ENCODE measurements at places on chromosomes 12 and 14.
A peak's percentile ranks its signal among the peaks of the same experiment; 100 is the strongest.

DNA sequence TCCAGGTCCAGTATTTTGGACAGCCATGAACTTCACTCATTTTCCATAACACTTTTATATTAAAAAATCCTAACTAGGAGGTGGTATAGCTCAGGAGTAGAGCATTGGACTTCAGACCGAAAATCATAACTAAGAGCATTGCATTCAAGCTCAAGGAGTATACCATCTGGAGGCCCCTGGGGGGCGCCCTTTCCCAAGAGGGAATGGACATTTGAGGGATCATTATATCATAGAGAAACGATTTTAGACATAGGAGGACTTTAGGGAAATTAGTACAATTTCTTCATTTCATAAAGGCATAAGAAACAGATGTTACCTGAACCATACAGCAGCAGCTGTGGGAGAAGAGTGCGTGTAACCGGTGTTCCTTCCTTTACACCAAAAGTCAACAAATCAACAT, 5.2 kb upstream of the ATG14 start:
- DNase-seq = no peak

DNA sequence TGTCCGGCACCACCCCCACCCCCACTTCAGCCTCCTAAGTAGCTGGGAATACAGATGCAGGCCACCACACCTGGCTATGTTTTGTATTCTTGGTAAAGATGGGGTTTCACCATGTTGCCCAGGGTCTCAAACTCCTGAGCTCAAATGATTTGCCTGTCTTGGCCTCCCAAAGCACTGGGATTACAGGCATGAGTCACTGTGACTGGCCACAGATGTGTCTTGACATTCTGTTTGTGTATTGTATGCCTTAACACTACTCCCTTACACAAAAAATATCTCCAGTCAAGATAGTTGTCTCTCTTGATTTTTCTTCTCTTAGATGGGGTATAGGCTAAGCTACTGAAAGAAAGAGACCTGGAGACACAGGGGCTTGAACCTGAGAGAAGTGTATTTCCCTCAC, 17.6 kb downstream of the CLEC14A start:
- DNase-seq = no peak

DNA sequence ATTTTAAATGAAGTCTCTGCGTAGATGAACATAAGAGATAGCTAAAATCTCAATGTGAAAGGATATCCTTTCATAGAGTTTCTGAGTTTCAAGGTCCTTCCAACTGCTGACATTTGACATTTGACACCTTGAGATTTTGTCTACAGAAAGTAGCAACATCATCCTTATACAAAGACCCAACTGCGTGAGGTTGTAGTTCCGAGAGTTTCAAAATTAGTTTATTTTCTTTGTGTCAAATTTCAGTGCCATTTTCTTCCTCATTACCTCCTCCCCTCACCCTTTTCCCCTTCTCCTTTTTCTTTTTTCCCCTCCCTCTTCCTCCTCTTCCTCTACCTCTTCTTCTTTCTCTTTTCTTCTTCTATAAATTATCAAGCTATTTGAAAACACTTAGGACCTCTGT, 26.9 kb upstream of the BATF start:
- DNase-seq = no peak

DNA sequence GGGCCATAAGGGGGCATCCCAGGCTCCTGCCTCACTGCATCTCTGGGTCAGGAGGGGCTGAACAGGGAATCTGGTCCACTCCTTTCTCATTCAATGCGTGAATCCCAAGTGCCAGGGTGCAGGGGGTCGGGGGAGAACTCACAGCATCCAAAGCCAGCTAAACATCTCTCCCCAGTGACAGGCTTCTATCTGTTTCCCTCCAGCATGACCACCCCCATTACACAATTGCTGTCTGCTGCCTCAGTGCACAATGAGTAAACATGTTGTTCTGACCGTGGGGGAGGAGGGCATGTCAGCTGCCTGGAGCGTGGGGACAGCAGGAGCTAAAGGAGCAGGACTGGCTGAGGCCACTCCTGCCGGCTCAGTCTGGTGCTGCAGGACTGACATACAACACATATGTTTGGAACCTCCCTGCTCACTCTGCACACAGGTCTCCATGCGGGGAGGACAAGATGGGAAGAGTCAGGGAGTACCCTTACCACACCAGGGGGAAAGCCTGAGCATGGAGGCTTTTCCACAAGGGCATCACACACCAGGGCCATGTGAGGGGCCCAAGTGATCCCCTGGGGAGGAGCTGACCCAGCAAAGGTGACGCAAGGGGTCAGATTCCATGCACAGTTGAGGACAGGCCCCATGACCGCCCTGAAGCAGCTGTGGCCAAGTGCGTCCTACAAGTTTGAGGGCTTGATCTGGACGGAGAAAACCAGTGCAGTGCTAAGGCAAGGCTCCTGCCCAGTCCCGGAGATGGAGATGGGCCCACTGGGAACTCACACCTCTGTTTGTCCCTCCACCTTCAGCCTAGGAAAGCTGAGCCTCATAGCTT, 1.4 kb downstream of the TNS2 start:
- DNase-seq = peak; percentile 76

DNA sequence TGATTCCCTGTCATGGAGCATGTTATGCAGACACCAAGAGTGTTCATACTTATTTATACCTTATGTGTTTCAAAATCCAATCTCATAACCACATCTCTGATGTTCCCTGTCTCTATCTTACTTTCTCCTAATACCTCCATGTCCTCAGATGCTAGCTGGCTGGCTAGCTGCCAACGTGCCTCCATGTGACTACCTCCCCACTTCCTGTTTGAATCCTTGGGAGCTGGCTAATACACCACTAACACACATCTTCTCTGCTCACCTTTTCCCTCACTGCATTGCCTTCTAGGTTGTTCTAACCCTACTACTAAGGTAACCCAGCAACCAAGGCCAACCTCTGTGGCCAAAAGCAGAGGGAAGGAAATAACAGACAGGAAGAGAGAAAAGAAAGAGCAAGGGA, 27.3 kb downstream of the TTC5 start:
- DNase-seq = no peak

DNA sequence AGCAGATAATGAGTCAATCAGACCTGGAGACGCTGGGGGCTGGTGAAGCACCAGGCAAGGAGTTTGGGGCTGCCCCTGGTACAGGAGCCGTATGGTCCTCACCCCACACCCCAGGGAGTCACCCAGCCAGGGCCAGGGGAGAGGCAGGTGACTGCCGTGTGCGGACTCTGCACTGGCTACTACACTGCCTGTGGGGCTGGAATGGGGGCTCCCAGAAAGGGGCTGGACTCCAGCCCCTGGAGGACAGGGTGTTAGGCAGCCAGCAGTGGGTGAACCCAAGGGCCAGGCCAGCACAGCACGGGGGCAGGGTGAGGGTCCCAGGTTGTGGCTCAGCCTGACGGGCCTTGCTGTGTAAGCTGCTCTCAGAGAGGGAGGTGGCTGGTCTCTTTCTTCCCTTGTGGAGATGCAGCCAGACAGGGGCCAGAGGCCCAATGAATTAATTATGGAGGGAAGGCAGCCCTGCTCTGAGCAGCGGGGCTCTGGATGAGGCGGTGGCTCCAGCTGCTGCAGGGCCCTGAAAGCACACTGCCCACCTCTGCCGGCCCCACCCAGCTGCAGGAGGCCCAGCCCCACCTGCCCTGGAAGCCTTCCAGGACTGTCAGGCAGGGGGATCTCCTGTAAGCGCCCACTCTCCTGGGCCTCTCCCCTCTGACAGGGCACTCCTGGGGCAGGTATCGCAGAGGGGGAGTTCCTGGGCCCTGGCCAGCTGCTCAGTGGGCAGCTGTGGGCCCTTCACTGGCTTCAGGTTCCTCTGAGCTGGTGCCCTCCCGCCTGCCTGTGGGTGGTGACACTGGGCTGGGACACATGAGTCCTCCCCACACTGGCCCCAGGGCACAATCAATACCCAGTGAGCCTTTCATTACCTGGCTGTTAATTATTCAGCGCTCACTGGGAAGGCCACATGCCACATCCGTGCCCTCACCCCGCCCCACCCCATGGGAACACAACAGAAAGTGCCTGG, 142.5 kb upstream of the C14orf180 start:
- DNase-seq = no peak

DNA sequence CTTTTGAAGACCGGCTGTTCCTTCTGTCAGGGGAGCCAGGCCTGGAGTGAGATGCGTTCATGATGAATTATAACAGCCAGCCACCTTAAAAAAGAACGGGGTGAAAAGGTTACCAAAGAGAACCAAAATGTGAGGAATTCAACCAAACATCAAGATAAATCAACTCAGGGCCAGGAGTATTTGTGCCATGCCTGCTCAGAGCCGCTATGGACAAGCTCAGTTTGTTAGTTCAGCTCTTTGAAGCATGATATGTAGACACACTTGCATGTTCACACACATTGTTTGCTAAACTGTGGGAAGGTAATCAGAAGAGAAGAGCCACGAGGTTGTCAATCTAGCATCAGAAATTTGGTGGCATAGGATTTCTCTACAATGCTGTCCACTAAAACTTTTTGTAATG, 367.4 kb upstream of the TBX3 start:
- DNase-seq = no peak

DNA sequence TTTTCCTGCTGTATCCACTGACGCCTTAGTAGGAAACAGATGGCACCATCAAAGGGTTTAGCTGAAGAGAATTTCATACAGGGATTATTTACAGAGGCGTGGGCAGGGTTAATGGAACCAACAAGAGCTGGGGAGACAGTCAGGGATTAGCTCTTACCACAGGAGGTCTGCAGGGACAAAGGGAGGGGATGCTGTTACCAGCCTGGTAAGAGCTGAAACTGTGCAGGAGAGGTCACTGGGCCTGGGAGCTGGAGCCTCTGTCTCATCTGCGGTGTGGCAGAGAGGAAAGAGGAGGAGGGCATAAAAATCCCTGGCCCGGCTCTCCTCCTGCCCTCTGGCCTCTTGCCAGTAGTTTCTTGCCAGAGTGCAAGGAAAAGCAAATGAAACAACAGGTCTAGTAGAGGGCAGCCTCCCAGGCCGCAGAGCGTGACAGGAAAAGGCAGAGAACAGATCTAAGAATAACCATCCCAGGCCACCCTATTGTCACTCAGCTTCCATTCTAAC, 18.9 kb upstream of the POC1B start:
- DNase-seq = no peak

DNA sequence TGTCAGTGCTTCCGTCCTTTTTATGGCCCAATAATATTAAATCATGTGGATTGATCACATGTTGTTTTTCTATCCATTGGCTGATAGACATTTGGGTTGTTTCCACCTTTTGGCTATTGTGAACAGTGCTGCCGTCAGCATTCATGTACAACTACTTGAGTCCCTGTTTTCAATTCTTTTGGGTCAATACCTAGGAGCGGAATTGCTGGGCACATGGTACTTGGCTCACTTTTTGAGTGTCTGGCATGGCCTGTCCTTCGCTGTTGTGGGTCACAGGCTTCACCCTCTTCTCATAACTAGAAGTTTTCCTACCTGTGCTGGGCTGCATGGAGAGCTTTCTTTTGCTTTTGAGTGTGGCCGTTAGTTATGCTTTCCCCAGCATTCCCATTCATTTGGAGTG, 72.7 kb downstream of the DNAH10 start:
- DNase-seq = no peak

DNA sequence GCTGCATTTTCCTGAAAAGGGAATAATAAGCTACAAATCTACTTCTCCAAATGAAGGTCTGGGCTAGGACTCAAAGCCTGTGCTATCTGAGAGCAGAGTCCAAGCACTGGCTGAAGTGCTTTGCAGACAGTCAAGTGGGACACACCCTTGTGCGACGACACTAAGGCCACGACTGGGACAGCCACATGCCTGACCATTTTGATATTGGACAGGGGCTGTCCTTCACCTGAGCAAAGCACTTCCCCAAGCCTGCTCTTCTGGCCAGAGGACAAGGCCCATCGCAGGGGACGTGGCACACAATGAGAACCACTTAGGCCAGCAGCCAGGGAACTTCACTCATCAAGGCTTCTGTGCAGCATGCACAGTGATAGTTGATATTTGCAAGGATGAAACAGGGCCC, 71.4 kb downstream of the RBM19 start:
- DNase-seq = no peak

GRCh38 chr12:96219700-96220206, 25.6 kb downstream of the ELK3 start:
- DNase-seq = no peak

DNA sequence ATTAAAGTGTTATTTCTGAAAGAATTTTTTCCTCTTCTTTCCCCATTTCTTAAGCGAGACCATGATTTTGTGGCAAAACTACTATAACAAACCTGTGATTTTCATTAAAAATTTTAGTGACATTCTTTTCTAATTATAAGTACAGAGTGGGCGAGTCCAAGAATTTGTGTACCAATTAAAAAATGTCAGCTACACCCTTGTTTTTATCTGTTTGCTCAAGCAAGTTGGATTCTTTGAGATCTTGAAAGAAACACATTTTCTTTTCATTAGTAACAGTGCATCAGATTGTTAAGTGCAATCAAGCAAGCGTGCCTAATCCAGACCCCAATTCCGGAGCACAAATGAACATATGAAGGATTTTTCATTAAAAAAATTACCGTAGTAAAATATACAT, 338.8 kb upstream of the DDHD1 start:
- DNase-seq = no peak
